D721Med (cell line): ENCODE measurements at places on chromosomes 1 and 21.

DNA sequence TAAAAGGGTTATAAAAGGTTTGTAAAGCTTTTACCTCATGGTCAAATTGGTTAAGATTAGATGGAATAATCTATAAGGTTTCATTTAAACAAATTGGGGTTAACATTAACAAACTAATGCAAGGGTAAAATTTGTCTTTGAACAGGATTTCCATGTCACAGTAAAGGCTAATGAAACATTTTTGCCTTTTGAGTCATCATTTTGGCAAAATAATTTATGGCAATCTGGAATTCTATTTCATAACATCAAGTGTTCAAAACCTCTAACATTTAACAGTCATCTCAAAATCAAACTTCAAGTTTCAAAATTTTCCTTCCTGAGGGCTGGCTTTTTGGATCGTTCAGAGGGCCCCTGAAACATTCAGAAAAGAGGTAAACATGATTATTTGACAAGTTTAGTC is 6.6 kb upstream of the CD46 start:
- no peak for DNase-seq

DNA sequence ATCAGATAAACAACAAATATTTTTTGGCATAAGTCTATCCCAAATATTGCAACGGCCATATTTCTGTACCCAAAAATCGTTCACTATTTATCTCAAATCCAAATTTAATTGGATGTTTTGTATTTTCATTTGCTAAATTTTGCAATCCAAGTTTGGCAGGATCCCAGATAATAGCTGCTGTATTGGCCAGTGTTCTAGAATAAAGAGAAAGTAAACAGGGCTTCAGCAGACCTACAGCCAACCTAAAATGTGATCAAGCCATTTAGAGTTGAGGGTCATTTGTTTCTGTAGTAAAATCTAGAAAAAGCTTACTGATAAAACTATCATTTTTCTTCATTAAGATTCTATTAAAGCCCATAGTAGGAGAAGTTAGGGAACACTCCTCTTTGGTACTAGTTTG is 506.6 kb upstream of the PTBP2 start:
- DNase-seq, result no peak

- DNase-seq, result no peak
These were observed 73.6 kb upstream of the LRRC8B start for GRCh38 chr1:89451011-89451410.

DNA sequence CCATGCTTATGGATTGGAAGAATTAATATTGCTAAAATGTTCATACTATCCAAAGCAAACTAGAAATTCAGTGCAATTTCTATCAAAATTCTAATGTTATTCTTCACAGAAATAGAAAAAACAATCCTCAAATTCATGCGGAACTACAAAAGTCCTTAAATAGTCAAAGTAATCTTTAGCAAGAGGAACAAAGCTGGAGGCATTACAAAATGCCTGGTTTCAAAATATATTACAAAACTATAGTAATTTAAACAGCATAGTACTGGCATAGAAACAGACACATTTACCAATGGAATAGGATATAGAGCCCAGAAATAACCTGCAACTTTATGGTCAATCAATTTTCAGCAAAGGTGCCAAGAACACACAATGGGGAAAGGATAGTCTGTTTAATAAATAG is 3.8 kb downstream of the CTSS start:
- no peak for DNase-seq

DNA sequence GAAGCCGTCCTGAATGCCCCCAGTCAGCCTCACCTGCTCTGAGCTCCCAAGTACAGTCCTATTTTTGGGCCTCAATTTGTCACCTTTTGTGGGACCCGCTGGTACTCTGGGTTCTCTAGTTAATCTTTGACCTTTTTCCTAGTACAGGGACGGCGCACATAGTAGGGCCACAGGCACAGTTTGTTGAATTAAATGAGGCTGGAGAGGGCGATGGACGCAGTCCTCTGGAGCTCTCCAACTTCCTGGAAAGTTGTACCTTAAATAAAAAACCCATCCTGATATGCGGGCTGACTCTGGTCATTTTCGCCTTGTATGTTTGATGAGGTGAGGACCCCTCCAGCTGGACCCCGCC is 4.8 kb downstream of the FAM110D start:
- no peak for DNase-seq

GRCh38 chr1:48841966-48842365 is 65.3 kb upstream of the BEND5 start:
- no peak for DNase-seq

- no peak for DNase-seq
These were observed 69.0 kb downstream of the UBIAD1 start for GRCh38 chr1:11341901-11342552.

DNA sequence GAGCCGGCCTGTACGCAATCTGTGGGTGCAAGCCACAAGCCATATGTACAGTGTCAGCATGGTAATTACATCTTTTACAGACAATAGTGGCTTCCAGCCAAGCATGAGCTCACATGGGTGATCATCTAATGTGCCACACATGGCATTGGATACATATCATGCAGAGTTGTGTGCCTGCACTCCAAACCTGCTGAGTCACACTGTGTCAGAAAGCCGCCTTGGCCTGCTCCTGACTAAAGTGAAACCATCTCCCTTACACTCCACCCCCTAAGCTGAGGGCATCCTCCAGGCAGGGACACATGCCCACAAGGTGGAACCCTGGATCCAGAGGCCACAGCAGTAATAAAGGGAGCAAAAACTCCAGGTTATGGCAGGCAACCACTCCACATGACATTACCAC is 72.5 kb downstream of the KCNT2 start:
- no peak for DNase-seq

- peak; percentile 43 for DNase-seq
These were observed 352 bp downstream of the KCNK1 start for GRCh38 chr1:233614173-233614742.

DNA sequence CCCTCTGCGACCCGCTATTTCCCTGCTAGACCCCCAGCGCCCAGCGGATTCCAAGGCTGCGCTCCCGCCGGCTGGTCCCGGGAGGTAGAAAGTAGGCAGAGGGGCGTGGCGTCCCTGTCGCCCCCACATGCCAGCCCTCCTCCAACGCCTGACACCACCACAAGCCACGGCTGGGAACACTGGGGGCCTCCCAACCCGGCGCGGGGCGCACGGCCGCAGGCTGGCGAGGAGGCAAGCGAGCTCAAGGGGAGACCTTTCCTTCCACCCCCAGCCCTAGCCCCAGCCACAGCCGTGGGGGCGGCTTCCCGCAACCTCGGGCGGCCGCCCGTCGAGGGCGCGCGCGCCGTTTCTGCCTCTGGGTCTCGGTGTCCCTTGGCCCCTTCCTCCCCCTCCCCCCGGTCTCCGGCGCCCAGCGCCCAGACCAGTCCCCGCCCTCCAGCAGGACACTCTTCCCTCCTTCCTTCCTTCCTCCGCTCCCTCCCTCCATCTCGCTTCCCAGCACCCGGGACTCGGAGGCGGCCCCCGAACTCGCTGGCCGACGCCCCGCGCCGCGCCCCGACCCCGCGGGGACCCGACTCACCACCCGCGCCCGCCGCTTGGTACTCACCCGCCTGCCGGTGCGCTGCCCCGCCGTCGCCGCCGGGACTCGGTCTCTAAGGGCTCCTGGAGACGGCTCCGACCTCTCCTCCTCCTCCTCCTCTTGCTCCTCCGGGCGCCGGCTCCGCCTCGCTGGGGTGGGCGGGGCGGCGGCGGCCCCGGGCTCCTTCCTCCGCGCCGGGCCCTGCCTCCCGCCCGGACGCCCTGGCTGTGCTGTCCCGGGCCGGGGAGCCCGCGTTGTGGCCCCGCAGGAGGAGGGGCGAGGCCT is at the start of gene GNG12:
GNG12 (minus strand) TSS at position 731 of the 865 bp plus-strand sequence. CDS start 125,781 bp downstream, outside the sequence.
- DNase-seq, result peak; percentile 42

DNA sequence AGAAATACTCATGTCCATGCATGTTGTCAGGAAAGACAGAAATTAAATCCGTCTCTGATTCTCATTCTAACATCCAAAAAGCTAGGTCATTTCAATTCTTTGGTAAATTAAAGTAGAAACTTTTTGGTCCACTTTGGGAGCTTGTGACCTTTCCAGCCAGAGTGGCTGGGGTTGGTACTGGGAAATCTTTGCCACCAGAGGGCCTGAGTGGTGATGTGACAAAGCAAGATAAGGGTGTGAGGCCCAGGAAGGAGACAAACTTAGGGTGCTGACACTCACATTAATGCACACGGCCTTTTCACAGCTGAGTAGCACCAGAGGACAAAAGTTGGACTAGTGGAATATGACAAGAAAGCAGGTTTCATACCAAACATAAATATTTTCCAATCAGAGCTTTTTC is 144.3 kb downstream of the DNM3 start:
- DNase-seq, result no peak

DNA sequence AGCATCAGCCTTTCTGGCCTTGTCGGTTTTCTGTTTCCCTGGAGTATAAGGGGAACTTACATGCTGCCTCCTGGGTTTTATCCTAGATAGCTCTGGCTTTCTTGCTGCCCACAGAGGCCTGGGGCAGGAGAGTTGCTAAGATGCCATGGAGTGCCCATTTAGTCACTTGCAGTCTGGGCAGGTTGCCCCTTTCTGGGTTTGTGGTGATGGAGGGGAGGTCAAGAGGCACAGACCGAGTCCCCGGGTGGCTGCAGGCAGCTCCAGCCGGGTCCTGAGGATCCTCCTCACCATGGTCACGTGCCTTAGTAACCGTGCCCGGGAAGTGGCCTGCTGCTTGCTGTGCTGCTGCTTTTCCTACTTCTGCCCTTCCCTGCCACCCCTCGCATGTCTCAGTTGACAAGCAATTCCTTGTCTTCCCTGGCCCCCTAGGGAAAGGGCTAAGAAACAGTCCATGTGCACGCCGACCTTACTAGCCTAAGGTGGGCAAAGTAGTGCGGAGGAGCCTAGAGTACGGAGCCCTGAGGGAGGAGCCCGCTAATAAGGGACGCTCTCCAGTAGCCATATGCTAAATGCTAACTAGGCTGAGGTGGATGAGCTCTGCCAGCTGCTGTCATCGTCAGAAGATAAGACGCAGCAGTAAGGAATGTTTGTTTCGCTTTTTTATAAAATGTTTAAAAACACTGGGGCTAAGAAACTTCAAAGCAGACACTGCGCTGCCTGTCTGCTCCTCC is 34.8 kb downstream of the CLCA1 start:
- DNase-seq, result no peak

GRCh38 chr1:54461731-54462596 is 55.8 kb upstream of the SSBP3 start:
- no peak for DNase-seq

GRCh38 chr1:209797978-209798639 is 7.8 kb downstream of the IRF6 start:
- DNase-seq, result no peak

DNA sequence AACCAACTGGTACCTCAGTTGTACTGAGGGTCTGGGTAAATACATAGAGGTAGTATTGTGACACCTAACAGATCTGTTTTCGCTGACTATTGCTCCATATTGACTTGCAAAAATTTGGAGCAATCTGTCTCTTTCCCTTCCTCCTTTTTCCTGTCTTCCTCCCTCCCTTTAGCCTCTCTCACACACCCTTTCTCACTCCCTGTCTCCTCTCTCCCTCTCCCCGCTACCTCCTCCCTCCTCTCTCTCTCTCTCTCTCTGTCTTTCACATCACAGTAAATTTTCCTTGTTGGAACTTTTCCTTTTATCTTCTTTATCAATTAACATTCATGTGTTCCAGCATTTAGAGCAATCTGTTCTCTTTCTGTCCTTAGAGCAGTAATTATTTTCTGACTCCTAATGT is 278.2 kb downstream of the NTNG1 start:
- no peak for DNase-seq

- no peak for DNase-seq
These were observed 6.5 kb downstream of the WNT3A start for GRCh38 chr1:228013131-228013934.

GRCh38 chr1:13461977-13462376 is 51.7 kb downstream of the PRAMEF20 start:
- DNase-seq, result no peak

DNA sequence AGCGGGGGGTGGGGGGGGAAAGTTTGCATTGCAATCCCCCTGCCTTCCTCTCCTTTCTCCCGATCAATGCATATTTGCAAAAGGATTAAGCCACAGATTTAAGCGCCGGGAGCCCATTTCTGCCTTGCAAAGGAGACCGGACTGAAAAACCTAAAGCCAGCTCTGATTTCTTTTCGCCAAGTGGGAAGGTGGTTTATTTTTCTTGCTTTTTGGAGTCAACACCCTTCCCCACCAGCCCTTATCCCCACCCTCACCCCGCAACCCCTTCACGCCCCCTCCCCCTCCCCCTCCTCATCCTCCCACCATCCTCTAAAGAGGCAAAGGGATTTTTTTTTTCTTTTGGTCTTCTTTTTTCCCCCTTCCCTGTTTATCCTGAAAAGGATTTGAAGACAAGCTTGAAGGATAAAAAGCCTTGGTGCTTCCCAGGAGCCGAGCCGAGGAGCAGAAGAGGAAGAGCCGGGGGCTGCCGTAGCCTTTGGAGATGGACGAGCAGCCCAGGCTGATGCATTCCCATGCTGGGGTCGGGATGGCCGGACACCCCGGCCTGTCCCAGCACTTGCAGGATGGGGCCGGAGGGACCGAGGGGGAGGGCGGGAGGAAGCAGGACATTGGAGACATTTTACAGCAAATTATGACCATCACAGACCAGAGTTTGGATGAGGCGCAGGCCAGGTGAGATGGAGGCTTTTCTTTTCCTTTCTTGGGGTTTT is 513 bp downstream of the PBX1 start:
- no peak for DNase-seq
